ENCODE measurements at places on chromosomes 2 and 18.

DNA sequence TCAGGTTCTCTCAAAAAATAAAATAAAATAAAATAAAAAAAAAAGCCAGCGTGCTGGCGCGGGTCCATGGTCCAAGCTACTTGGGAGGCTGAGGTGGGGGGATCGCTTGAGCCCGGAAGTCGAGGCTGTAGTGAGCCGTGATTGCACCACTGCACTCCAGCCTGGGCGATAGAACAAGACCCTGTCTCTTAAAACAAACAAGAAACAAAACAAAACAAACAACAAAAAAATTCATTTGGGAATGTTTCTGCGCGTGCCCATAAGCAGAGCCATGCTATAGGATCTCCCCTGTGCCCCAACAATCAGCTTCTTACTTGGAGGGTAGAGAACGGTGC is 16.4 kb upstream of the CD8A start:
- no peak overlapping the region for H3K27ac ChIP-seq
- no peaks in the 10 kb centered on the region for H3K4me1 ChIP-seq
- DNase-seq = no peak
- H3K27me3 ChIP-seq = peaks cover 34% of the 10 kb centered on the region
- peak overlapping the region; percentile 66 for H3K4me3 ChIP-seq

DNA sequence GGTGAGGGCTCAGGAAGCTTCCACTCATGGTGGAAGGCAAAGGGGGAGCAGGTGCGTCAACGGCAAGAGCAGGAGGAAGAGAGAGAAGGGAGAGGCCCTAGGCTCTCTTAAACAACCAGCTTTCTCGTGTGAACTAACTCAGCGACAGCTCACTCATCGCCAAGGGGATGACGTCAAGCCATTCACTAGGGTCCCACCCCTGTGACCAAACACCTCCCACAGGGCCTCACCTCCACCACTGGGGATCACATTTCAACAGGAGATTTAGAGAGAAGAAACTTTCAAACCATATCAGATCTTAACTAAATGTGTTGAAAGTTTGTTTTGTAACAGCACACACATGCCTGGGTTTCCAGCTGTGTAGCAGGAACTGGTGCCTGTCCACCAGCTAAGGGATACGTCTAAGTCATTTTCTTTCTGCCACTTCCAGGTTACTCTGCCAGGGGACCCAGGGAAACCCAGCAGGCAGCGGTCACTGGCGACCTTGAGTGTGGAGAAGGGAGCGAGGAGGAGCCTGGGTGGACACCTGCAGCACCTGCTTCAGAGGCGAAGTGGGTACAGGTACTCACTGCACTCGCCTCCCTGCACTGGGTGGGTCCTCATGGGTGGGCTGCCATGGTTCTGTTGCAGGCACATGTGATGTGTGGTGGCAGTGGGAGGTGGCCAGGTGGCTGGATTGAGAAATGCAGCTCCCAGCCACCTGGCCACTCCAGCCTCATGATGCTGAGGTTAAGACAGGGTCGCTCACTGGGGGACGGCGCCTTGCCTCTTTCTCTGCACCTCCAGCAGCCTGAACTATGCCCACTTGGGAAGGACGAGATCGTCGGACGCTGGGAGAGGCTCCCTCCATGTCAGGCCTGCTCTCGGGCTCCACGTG is 8.4 kb upstream of the GPC1 start:
- H3K27me3 ChIP-seq = no peaks in the 10 kb centered on the region
- H3K27ac ChIP-seq = no peak overlapping the region
- H3K4me1 ChIP-seq = no peaks in the 10 kb centered on the region
- no peak overlapping the region for H3K4me3 ChIP-seq

- H3K27me3 ChIP-seq = no peaks in the 10 kb centered on the region
- no peak overlapping the region for H3K4me3 ChIP-seq
- no peak for DNase-seq
- H3K36me3 ChIP-seq = no peaks in the 10 kb centered on the region
- H3K4me1 ChIP-seq = no peaks in the 10 kb centered on the region
Observed at GRCh38 chr2:103529798-103530502, 768.1 kb downstream of the TMEM182 start.

GRCh38 chr2:105490956-105491355 is 92.1 kb upstream of the FHL2 start:
- peaks cover 14% of the 10 kb centered on the region for H3K4me1 ChIP-seq
- no peak overlapping the region for H3K4me3 ChIP-seq
- no peaks in the 10 kb centered on the region for H3K27me3 ChIP-seq

DNA sequence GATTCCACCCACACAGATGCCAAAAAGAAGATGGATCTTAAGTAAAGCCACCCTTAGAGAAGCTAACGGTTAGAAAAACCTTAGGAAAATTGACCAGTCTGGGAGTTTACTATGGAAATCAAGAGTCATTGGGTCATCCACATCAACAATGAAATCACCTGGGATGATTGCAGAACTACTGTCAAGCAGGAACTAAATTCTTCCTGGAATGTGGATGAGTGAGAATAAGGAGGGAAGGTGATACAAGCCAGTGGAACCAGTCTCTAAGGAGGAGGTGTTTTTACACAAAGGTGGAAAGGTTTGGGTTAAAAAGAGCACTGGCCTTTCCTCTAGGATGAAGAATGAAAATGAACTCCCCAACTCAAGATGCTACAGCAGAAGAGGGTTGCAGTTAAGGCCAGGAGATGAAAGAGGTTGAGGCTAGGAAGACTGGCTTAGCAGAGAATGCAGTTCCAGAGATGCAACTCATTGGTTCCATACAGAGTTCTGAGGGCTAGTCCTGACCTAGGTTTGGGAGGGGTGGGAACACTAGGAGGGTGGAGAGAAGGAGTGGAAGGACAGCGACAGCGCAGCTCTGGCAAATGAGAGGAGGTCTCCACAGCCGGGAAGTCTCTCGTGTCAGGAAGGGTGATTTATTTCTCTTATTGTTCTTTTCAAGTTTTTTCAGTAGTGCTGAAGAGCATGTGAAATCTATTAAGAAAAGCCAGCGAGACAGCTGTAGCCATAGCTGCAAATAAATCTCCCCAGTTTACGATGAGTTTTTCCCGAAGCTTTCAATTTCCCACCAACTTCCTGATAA is 27.7 kb upstream of the KDM3A start:
- H3K27ac ChIP-seq = no peak overlapping the region
- 0 out of 2 replicates have a peak overlapping the region, but pooled peaks have one; percentile 5 for H3K4me3 ChIP-seq
- DNase-seq = no peak
- H3K4me1 ChIP-seq = no peaks in the 10 kb centered on the region

DNA sequence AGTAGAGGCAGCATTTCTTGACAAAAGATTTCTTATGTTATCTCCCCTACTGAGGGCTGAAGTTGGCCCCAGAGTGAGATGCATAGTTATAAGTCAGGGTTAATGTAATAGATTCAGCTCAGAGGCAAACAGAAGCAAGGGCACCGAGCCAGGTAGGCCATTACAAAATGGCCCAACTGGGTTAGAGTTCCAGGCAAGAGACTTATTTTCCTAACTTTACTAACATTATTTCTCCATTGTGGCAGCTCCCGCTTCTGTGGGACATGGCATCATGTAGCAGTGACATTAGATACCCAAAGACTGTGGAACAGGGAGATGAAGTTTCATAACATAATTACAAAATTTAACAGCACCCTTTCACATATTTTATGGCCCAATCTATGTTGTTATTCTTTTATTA is 27.1 kb downstream of the TSPYL6 start:
- no peak overlapping the region for H3K27ac ChIP-seq
- no peaks in the 10 kb centered on the region for H3K4me1 ChIP-seq
- no peaks in the 10 kb centered on the region for H3K36me3 ChIP-seq
- H3K4me3 ChIP-seq = no peak overlapping the region

- H3K27me3 ChIP-seq = no peaks in the 10 kb centered on the region
- DNase-seq = no peak
Observed at GRCh38 chr2:15832849-15833680, 107.3 kb upstream of the MYCN start.

DNA sequence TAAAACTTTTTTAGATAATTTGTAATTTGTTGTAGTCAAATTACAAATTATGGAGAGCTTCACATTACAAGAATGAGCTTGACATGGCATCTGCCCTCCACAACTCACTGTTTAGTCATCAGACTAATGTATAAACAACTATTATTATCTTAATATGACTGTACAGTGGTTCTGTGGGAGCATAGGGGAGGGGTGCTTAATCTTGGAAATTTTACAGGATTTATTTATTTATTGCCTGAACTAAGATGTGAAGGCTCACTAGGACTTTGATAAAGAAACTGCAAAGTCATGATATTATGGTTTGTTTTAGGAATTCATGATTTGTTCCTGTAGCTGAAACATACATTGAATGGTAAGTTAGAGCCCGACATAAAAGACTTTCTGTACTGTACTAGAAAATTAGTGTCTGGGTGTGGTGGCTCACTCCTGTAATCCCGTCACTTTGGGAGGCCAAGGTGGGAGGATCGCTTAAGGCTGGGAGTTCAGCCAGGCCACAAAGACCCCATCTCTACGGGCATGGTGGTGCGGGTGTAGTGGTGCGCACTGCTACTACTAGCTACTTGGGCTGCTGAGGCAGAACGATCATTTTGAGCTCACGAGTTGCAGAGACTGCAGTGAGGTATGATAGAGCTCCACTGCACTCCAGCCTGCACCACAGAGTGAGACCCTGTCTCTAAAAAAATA is 2.1 kb downstream of the MARCHF7 start:
- no peaks in the 10 kb centered on the region for H3K27me3 ChIP-seq
- peak overlapping the region; percentile 89 for H3K4me3 ChIP-seq
- H3K4me1 ChIP-seq = peaks cover 29% of the 10 kb centered on the region
- peak; percentile 84 for DNase-seq

- H3K27me3 ChIP-seq = no peaks in the 10 kb centered on the region
- no peaks in the 10 kb centered on the region for H3K36me3 ChIP-seq
- DNase-seq = no peak
Observed at GRCh38 chr2:101185085-101185484, 33.9 kb upstream of the TBC1D8 start.

- DNase-seq = no peak
- no peak overlapping the region for H3K27ac ChIP-seq
- H3K4me3 ChIP-seq = no peak overlapping the region
- H3K4me1 ChIP-seq = no peaks in the 10 kb centered on the region
- H3K36me3 ChIP-seq = no peaks in the 10 kb centered on the region
Observed at GRCh38 chr2:236852100-236852976, 233.4 kb upstream of the COPS8 start.

DNA sequence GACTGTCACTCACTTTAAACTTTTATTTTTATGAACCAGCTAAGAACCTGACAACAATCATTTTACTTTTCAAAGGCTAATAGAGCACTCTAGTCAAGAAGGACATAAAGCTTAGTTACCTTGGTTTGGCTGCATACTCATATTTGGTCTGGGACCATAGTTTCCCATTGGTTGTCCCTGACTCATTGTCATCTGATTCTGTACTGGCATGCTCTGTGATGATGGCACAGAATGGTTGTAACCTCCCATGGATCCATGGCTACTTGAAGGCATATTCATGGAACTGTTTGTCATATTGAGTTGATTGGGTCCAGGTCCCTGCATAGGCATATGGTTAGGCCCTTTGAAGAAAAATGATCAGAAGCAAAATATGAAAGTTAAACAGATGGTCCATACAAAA is 37.9 kb downstream of the SS18 start:
- H3K27me3 ChIP-seq = no peaks in the 10 kb centered on the region
- no peak overlapping the region for H3K27ac ChIP-seq
- H3K36me3 ChIP-seq = peaks cover 55% of the 10 kb centered on the region
- no peak overlapping the region for H3K4me3 ChIP-seq

DNA sequence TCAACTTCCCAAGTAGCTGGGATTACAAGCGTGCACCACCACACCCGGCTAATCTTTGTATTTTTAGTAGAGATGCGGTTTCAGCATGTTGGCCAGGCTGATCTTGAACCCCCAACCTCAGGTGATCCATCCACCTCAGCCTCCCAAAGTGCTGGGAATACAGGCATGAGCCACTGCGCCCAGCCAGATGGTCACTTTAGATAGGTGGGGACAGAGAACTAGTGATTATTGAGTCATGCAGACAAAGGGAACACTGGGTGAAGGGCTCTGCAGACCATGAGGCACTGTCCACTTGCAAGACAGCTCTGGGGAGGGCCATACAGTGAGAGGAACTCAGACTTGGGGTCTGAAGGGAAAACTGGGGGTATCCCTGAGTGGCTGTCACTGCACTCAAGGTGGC is 58.4 kb upstream of the POMC start:
- no peak overlapping the region for H3K27ac ChIP-seq
- H3K4me1 ChIP-seq = peaks cover 5% of the 10 kb centered on the region
- no peak overlapping the region for H3K4me3 ChIP-seq
- H3K27me3 ChIP-seq = no peaks in the 10 kb centered on the region

- DNase-seq = peak; percentile 4
- H3K27me3 ChIP-seq = no peaks in the 10 kb centered on the region
- no peak overlapping the region for H3K4me3 ChIP-seq
- no peaks in the 10 kb centered on the region for H3K36me3 ChIP-seq
- H3K4me1 ChIP-seq = no peaks in the 10 kb centered on the region
Observed at GRCh38 chr18:72674710-72675109, 130.6 kb upstream of the CBLN2 start.

GRCh38 chr2:73930386-73930785 is 3.7 kb downstream of the DGUOK start:
- no peak overlapping the region for H3K27ac ChIP-seq
- H3K4me3 ChIP-seq = no peak overlapping the region
- no peaks in the 10 kb centered on the region for H3K36me3 ChIP-seq
- peaks cover 34% of the 10 kb centered on the region for H3K4me1 ChIP-seq

DNA sequence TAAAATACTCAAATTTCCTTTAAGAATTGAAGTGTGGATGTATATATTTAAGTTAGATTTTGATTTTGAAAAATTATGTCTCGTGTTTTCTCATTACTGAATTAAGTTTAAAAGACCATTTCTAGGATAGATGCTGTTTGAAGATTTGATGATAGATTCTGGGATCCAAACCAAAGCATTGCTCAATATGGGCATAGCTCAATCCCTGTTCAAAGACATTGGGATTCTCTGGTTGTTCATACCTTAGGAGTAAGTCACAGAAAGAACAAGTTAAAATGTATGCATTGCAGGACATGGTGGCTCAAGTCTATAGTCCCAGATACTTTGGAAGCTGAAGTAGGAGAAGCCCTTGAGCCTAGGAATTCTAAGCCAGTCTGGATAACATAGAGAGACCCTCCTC is 622.3 kb downstream of the ADCYAP1 start:
- H3K27me3 ChIP-seq = no peaks in the 10 kb centered on the region
- no peak for DNase-seq
- no peak overlapping the region for H3K4me3 ChIP-seq
- no peak overlapping the region for H3K27ac ChIP-seq

DNA sequence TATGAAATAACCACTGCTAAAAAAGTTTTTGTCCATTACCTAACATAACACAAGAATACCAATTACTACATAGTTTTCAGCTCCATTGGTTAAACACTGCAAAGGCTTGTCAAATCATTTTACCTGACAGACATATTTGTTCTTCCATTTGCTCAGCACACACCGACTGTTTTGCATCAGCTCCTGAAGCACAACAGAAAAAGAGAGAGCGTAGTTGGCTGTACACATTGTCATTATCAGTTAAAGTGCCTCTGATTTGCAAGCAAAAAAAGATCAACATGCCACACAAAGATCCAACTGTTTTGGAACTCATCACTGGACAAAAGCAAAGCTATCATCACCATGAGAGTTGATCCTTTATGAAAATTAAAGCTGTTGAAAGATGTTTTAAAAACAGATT is 103.8 kb downstream of the WDPCP start:
- no peak overlapping the region for H3K4me3 ChIP-seq
- DNase-seq = no peak
- H3K4me1 ChIP-seq = no peaks in the 10 kb centered on the region
- no peaks in the 10 kb centered on the region for H3K27me3 ChIP-seq

- no peak overlapping the region for H3K4me3 ChIP-seq
- H3K27ac ChIP-seq = peak overlapping the region; percentile 81
- DNase-seq = no peak
- H3K27me3 ChIP-seq = no peaks in the 10 kb centered on the region
Observed at GRCh38 chr2:105798595-105798994, 53.9 kb downstream of the NCK2 start.

GRCh38 chr2:24439971-24440340 is 51.1 kb upstream of the NCOA1 start:
- H3K27me3 ChIP-seq = no peaks in the 10 kb centered on the region
- DNase-seq = no peak
- no peak overlapping the region for H3K27ac ChIP-seq
- no peak overlapping the region for H3K4me3 ChIP-seq
- H3K36me3 ChIP-seq = no peaks in the 10 kb centered on the region
